Aorta (tissue), 5 donors: ENCODE measurements at places on chromosomes 2 and 18. TPM values are rescaled to one million over a fixed set of nuclear protein-coding genes. Genes with fewer than 3 reads are reported as not detected.

DNA sequence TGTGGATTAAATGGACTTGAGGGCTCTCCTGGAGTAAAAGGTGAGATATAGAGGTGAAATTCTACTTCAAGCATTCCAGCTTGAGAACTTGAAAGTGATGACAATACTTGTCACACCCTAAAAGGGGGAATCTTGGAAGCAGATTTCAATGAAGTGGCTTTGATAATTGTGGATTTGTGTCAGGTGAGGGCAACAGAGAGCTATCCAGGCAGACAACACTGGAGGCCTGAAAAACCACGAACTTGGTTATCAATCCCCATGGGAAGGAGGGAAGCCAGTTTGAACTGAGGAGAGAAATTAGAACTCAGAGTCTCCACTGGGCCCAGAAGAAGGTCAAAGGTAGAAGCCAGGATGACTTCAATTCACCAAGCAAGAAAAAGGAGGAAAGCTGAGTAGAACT is 263.9 kb downstream of the FIGN start:
- DNase-seq, result no peak

DNA sequence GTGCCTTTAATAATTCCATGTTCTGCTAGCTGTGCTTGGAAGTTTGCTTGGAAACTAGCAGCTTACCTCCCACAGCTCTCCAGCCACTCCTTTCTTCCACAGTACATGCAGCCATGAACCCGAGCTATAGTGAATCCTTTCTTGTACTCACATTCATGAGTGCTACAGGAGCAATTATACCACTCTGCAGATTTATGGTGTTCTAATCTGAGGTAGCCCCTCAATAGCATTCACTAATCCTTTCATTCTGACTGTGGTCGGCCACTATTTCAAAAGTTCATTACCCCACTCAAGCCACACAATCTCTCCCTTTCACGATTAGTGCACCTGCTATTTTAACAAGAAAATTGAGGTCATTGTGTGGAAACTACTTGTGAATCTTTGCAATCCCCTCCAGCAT is 53.2 kb downstream of the CSRNP3 start:
- no peak for DNase-seq

Gene CD8B2
- 0.10 TPM for total RNA-seq

Gene LOXHD1
- 0.16 TPM for total RNA-seq

DNA sequence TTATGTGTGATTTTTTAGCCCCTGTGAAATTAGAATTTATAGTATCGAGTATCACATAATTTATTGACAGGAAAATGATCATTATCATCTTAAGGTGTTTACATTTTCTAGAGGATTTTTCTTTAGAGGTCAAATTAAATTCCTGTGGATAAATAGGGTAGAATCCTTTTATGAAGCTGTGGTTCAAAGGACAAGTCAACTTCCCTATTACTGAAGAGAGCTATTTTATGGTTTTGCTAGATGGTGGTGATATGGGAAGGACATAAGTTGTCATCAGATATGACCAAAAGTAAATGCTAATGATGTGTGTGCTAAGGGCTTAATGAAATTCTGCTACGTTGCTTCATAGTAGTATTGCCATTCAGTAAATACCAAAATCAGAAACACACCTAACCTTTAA is 80.1 kb downstream of the EML4 start:
- DNase-seq, result no peak

- DNase-seq, result no peak
Measured at GRCh38 chr2:230358305-230358704, 31.3 kb downstream of the SP140L start.

- DNase-seq, result no peak
Measured at GRCh38 chr18:11154368-11154989, 5.1 kb upstream of the PIEZO2 start.

- DNase-seq, result no peak
Measured at GRCh38 chr2:10064932-10065772, 15.1 kb downstream of the CYS1 start.

GRCh38 chr2:11842336-11842735 is 95.9 kb downstream of the LPIN1 start:
- DNase-seq, result no peak

Gene MRO
- 3.2 TPM for total RNA-seq

Gene EML6
- total RNA-seq, result 2.6 TPM

DNA sequence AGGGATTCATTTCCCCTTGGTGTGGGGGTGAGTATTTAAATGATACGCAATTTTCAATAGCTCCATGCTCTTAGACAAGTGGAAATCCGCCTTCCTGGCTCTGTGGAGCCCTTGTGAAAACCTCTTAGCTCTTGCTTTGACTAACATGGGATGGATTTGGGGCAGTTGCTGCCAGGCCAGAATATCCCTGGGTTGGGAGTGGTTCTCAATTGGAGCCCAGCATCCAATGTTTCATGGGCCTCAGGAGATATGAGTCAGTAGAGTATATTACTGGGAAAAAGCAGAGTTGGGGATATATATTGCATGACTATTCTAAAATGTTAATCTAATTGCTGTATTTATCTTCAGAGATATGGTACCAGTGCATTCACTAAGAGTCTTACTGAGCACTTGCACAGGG is 104.4 kb upstream of the IL1R2 start:
- DNase-seq, result no peak

Gene RUFY4
- 0.45 TPM for total RNA-seq

DNA sequence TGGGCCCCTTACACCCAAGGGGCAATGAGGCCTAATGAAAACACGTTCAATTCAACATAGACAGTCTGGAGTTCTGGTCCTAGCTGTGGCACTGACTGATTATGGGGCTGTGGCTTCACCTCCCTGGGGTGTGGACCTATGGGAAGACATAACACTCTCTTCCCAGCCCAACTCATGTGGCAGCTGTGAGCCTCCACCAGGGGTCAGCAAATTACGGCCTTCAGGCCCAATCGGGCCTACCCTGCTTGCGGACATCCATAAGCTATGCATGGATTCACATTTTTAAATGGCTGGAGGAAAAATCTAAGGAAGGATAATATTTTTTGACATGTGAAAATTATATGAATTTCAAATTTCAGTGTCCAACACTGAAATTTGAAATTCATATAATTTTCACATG is 101.3 kb downstream of the LOXHD1 start:
- DNase-seq, result no peak

GRCh38 chr2:4354678-4355077 is 651.3 kb downstream of the DCDC2C start:
- DNase-seq, result no peak

DNA sequence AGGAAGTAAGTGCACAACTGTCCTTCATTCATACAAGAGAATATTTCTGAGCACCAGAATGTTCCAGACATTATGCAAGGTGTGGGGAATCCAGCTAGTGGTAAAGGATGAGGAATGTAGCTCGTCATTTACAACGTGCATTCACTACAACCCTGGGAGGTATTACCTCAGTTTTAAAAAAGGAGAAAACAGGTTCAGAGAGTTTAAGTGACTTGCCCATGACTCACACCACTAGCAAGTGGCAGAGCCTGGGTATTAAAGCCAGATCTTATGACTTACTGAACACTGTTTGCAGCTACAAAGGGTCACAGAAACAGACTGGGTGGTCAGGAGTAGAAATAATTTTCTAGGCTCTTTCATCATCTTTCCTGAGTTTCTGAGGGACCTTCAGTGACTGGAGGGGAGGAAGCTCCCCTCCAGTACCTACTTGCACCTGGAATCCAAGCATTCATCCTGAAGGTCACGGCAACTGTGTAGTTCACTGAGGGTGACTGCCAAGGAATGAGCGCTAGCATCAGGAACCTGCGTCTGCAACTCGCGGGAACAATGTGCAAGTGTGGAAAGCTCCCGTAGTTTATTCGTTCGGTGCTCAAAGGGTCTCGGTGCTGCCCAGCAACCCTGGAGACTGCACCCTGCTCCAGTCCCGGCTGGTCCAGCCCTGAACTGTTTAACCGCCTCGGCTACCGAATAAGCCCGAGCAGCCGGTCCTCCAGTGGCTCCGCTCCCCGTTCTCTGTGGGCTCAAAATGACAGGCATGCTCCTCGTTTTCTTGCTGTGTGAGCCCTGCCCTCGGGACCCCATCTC is 647 bp downstream of the CCDC121 start:
- peak; percentile 57 for DNase-seq

Gene SERPINB10
- total RNA-seq, result not detected

- no peak for DNase-seq
Measured at GRCh38 chr2:173240083-173240482, 114.6 kb upstream of the CDCA7 start.

DNA sequence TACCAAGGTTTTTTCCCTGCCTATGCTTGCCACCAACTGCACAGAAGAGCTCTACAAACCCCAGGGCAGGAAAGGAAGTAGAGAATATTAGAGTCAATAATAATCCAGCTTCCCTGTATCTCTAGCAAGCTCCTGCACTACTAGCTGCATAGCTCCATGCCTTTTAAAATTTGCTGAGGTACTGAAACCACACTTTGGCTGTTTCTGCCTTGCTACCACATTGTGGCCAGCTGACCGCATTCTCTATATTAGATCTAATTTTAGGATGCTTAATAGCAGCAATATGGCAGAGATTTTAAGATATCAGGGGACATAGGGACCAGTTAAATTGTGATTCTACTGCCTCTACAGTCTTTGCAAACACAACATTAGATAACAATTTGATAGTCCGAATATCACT is 534.6 kb downstream of the MBD2 start:
- DNase-seq, result no peak

DNA sequence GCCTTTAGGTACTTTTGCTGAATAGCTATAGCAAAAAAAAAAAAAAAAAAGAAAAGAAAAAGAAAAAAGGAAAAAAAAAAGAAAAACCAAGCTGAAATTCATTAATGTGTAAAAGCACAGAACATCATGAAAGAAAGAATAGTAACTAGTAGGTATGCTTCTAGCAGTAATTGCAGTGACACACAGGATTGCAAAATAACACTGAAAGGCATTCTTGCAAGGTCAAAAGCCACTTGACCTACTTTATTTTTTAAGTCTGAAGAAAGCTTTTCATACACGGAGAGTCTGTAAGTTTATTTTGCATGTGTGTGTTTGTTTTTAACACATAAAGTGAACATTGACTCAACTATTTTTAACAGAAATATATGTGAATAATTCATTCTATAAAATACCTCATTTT is 54.4 kb downstream of the DOK6 start:
- DNase-seq, result no peak

DNA sequence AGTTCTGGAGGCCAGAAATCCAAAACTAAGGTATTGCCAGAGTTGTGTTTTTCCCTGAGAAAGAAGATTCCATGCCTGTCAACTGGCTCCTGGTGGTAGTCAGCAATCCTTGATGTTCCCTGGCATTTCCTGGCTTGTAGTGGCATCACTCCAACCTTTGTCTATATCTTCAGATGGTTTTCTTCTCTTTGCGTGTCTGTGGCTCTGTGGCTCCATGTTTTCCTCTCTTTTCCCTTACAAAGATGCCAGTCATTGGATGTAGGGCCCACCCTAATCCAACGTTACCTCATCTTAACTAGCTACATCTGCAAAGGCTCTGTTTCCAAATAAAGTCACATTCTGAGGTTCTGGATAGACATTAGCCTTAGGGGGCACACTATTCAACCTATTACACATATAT is 41.8 kb downstream of the SLC14A1 start:
- no peak for DNase-seq

DNA sequence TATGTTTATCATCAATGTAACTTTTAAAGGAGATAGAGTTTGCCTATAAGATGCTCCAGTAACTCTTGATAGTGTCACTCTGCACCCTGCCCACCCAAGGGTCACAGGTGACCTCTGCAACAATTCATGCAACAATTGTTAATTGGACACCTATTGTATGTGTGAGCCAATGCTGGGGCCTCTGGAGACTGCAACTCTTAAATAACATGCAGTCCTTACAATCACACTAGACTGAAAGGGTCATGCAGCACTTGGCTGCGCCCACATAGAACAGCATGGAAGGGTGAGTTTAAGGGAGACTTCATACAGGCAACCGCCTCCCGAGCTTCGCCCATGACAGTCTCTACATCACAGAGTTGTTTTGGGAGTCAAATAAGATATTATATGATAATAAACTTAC is 137.1 kb upstream of the TWIST2 start:
- DNase-seq, result no peak

Gene RIT2
- not detected for total RNA-seq

Gene REG3G
- total RNA-seq, result 0.96 TPM

GRCh38 chr2:20916604-20917286 is 93.8 kb upstream of the LDAH start:
- no peak for DNase-seq

GRCh38 chr18:24811950-24812681 is 351.7 kb downstream of the HRH4 start:
- no peak for DNase-seq

Gene ARID5A
- total RNA-seq, result 257 TPM
